GM12891 (cell line): ENCODE measurements at places on chromosomes 7 and 10.
A peak's percentile ranks its signal among the peaks of the same experiment; 100 is the strongest.

GRCh38 chr10:18689498-18689897 lies 30.3 kb downstream of the ARL5B start:
- DNase-seq = no peak

DNA sequence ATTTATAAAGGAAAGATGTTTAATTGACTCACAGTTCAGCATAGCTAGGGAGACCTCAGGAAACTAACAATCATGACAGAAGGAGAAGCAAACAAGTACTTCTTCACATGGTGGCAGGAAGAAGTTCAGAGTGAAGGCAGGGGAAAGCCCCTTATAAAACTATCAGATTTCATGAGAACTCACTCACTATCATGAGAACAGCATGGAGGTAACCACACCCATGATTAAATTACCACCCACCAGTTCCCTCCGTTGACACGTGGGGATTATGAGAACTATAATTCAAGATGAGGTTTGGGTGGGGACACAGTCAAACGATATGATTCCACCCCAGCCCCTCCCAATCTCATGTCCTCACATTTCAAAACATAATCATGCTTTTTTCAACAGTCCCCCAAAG lies 124.2 kb upstream of the PCGF5 start:
- DNase-seq = no peak

- peak; percentile 85 for DNase-seq
Observed at GRCh38 chr7:1664711-1665548, 5.1 kb upstream of the ELFN1 start.

DNA sequence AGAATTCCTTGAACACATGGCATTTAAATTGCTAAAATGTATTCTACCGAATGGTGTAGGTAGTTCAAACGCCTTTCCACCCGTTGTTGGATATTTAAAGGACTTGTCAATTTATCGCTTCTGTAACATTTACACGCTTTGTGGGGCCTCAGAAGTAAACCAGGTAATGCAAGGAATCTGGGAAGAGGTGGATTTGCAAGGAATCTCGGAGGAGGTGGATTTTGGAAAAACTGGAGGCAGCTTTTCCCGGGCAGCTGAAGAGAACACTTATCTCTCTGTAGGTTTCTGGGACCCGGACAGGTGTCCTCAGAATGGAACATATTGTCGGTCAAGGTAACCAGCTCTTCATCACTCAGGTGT lies 592 bp upstream of the MAPK8 start:
- DNase-seq = no peak

- no peak for DNase-seq
Observed at GRCh38 chr10:126646110-126646509, 24.4 kb downstream of the C10orf90 start.

DNA sequence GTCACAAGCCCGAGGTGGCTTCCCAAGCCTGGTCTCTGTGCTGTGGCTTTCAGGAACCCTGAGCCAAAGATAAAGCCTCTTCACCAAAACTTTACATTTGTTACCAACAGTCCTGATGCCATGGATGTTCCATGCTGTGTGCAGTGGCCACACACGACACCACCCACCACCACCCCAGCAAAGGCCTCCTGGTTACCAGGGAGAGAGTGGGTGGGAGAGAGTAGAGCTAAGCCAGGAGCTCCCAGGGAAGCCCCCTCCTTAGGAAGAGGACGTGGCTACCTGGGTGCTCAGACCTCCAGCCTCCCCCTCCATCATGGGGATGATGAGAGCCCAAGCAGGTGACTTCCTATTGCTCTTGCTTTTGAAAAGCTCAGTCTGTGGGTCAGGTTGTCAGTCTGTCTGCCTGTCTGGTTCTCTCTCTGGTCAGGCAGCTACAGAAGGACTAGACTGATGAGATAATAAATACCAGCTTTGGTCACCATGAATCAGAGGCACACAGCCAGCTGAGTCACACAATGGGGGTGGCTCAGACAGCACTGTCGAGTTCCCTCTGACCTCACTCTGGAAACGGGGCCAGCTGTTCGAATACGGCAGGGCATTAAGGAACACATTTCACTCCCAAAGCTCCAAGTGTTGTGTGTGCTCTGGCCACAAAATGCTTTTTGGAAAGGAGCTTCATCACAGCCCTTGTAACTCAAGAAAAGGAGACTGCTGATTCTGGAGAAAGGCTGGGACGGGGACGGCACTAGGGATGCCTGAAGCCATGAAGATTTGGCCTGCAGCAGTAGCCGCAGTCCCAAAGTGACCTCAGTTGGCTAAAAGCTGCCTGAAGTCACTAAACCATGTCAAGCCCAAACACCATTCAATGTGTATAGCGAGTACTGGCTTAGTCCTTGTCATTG lies 166.0 kb downstream of the FANK1 start:
- no peak for DNase-seq

- DNase-seq = no peak
Observed at GRCh38 chr10:46310851-46311250, 24.1 kb downstream of the ANTXRL start.

DNA sequence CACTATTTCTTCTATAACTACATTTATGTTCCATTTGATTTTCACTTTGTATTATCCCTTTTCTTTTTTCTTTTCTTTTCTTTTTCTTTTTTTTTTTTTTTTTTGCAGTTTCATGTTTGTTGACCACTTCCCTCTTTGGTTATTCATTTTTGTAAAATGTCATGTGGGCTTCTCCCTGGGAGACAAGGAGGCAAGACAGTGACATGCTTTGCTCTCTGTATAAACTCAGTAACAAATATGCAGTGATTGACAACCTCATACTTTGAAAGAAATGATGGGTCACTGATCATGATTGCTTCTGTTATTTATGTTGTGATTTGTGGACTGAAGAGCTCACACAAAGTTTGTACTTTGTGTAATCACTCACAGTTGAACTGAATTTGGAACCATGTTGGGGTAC lies 90.2 kb upstream of the ABI1 start:
- DNase-seq = no peak

- no peak for DNase-seq
Observed at GRCh38 chr10:59068581-59069191, 107.8 kb upstream of the PHYHIPL start.

DNA sequence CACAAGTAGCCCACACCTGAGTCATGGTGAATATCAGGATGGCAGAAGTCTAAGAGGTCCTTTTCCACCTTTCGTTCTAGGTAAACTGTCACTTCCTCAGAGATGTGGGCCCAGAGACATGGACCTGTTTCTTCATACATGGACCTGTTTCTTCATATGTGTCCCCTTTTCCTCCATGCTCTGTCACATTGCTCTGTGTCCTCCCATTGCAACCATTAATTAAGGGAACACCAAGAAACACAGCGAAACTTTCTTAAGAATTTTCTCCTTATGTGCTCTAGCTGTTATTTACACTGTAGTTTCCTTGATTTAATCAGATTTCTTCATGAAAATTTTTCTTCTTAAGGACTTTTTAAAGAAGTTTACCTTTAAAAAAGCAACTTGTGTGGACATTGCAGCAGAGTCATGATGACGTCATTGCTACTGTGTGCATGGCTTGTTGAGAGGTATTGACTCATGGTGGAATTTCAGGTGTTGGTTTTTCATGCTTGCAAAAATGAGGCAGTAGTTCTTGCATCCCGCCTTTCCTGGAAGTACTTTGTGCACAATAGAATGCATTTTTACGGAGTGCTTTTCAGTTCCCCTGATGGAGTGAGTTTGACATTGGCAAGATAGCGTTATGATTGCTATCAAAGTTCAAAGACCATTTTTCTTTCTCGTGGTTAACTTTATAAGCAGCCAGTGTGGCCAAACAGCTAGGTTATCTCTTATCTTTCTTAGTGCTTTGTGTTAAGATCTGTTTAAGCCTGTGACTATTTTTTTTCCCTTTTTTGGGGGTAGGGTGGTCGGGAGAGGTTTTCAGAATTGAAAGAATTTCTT lies 37.7 kb downstream of the CFAP58 start:
- DNase-seq = no peak

- no peak for DNase-seq
Observed at GRCh38 chr7:102849538-102849937, 63.3 kb upstream of the LRRC17 start.

- no peak for DNase-seq
Observed at GRCh38 chr10:31528831-31529230, 209.8 kb downstream of the ZEB1 start.

- no peak for DNase-seq
Observed at GRCh38 chr10:104641937-104642657, 1.0 kb downstream of the SORCS3 start.

DNA sequence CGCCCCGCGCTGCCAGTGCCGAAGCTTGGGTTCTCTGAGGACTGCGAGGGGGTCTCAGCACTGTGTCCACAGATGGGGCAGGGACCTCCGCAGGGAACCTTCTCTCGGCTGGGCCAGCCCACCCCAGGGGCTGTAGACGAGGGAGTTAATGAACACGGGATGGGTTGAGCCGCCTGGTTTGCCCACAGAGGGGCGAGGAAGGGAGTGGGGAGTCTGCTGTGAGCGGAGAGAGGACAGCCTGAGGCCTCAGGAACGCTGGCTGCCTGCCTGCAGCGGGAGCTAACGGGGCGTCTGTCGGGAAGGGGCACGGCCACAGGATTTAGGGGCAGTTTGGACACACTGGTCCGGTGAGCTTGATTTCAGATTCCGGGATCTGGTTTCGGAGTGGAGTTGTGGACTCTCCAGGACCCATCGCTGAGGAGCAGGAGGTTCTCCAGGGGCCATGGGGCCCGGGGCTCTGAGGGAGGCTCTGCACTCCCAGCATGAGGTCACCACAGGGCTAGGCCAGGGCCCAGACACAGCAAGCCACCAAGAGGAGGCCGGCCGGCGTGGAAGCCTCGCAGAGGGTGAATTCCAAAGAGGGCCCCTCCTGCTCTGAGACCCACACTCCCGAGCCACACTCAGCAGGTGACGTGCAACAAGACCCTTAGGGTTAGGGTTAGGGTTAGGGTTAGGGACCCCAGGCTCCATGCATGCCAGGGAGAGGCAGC lies 19.0 kb upstream of the FAM20C start:
- DNase-seq = no peak
